ENCODE measurements at places on chromosomes 1 and 21. TPM values are rescaled to one million over a fixed set of nuclear protein-coding genes. Genes with fewer than 3 reads are reported as not detected.

The ZBTB8A gene
- polyA plus RNA-seq, result 18.5 TPM

The PPFIA4 gene
- 13.3 TPM for polyA plus RNA-seq

The FCRLB gene
- polyA plus RNA-seq, result 6.1 TPM

The CFAP45 gene
- 3.7 TPM for polyA plus RNA-seq

The SAMD13 gene
- polyA plus RNA-seq, result 7.0 TPM

The SPRR3 gene
- 0.23 TPM for polyA plus RNA-seq

The FGGY gene
- 24.9 TPM for polyA plus RNA-seq

The CYP4A11 gene
- 42.1 TPM for polyA plus RNA-seq

The COL18A1 gene
- polyA plus RNA-seq, result 196 TPM

The SMYD2 gene
- polyA plus RNA-seq, result 40.8 TPM

The TLCD4 gene
- 6.8 TPM for polyA plus RNA-seq

The LORICRIN gene
- not detected for polyA plus RNA-seq

The FCER1A gene
- 0.83 TPM for polyA plus RNA-seq

The MEX3A gene
- 43.2 TPM for polyA plus RNA-seq

The SLFNL1 gene
- 0.58 TPM for polyA plus RNA-seq

The CENPS gene
- polyA plus RNA-seq, result 38.8 TPM

The ZRANB2 gene
- 203 TPM for polyA plus RNA-seq
